ENCODE measurements at places on chromosomes 5 and 9.

GRCh38 chr9:108859459-108860114, 2.5 kb upstream of the ACTL7A start:
- no peak for DNase-seq

DNA sequence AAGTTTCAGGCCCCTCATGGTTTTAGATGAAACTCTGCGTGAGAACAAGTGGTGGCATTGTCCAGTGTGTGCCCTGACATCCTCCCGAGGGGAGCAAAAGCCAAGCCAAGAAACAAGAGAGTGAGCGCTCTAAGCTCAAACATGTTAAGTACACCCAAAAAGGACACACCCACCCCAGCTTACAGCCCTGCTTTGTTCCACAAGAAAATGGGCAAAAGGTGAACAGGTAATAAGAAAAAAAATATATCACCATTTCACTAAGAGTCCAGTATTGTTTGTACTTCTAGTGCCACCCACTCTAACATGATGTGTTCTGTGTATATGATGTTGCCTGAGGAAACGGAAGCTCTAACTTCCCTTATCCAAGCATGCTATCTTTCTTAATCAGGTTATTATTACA, 278.2 kb downstream of the SLIT3 start:
- DNase-seq = no peak

DNA sequence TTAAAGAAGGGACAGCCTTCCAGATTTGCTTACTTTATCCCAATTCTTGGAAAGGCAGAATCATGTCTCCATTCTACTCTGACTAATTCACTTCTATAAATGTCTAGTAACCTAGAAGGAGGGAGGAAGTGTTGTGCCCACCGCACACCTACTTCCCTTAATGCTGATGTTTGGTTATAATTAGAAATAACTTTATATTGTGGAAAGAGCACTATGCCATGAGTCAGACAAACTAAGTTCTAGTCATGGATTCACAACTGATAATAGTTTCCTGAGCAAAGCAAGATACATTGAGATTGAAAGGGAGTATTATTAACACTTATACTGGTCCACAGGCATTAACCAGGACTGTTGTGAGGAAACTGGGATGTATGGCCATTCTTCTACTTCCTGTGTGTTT, 345.9 kb upstream of the RPS23 start:
- DNase-seq = no peak

DNA sequence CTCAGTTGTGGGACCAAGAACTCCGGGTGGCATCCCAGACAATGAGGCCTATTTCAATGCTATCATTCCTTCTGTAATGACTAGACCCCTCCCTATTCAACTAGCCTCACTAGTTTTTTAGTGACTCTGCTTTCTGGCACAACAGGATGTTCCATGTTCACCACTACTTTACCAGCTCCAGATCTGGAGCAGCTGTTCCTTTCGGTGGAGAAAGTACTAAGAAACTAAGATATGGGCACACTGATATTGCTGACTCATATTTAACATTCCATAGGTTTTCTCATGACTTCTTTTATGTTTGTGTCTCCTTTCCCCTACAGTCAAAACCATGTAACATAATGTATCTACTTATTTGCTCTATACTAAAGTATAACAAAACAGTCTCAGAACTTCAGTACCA, 24.1 kb downstream of the IL33 start:
- no peak for DNase-seq

GRCh38 chr9:80946496-80947170, 742.7 kb downstream of the TLE1 start:
- DNase-seq = no peak

DNA sequence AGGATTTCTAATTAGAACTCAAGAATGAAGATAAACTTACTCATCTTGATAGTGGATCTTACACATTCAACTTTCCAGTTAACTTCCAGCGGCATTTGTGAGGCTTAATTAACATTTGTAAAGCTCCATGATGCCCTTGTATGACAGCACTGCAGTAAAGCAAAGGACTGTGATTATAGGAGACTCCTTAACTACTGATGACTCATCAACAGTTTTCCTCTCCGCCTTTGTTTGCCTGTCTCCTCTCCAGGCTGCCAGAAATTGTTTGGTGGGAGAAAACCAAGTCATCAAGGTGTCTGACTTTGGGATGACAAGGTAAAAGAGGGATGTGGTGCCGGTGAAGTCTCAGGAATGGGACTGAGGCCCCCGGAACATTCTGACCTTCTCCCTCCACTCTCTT, 20.4 kb upstream of the CYFIP2 start:
- no peak for DNase-seq

- DNase-seq = no peak
These were observed 7.2 kb upstream of the LMNB1 start for GRCh38 chr5:126769703-126770102.

DNA sequence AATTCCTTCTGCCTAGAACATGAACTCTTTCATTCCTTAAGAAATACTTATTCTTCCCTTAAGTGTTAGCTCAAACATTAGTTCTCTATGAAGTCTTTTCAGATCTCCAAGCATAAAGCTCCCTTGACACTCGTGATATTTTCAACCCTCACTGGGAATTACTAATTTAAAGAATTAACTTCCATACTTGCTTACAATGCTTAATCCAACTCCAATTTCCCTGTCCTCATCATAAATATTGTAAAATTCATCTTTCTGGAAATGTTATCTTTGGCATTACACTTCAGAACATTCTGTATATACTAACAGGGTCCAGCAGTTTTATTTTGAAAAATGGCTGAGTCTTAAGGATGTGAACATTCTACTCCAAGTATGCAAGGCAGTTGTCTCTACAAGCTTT, 7.2 kb downstream of the STARD4 start:
- DNase-seq = no peak

GRCh38 chr9:33908749-33909148, 91.8 kb downstream of the UBE2R2 start:
- no peak for DNase-seq

GRCh38 chr5:144009116-144009515, 161.3 kb downstream of the YIPF5 start:
- DNase-seq = no peak

- DNase-seq = no peak
These were observed 31.1 kb downstream of the DIRAS2 start for GRCh38 chr9:90611568-90611967.

DNA sequence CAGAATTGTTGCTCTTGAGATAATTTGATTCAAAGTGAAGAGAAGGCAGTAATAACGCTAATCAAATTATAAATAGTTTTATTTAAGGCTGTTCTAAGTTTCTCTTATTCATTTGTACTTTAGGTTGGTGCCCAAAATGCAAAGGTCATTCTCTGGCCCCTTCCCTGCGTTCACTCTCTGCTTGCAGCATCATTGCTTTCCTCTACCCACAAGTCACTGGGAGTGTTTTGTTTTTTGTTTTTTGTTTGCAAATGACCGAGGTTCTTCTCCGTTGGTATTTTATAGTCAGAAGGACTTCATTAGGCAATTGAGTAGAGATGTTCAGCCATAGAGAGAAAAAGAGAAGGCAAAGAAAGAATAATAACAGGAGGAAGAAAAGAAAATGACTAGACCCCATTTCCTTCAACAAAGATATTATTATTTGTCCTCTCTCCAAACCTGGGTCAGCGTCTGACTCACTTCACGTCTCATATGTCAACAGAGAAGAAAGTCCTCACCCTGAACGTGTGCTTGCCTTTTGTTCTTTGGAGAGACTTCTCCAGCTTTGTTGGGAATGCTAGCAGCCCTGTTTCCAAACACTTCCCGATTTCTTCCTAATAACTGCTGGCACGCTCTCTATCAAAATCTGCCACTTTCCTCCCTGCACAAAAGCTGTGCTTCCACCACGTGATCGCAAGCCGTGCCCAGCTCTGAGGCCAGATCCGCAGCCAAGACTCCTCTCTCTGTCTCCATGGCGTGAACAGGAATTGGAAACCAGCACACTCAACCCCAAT, 119.8 kb downstream of the EBF1 start:
- DNase-seq = no peak

DNA sequence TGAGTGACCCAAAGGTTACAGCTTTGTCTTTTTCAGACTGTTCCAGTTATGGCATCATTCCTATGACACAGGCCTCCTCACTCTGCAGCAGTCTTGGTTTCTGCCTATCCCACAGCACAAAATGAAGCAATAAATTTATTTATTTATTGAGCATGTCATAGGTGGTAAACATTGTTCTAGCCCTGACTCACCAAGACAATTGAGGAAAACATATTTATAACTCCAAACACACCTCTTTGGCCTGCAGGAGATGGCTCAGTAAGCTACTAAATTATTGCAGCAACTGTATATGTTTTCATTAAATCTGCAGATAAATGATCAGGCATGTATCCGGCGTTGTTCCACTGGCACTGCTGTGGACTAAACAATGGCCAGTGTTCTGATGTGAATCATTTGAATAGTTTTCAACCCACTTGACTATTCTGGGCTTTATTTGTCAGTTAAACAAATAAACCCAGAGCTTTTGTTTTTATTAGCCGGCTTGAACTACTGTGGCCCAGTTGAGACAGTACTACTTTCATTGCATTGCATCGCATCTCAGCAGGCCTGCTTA, 83.2 kb downstream of the FOXD1 start:
- no peak for DNase-seq

- no peak for DNase-seq
These were observed 20.9 kb downstream of the MORN5 start for GRCh38 chr9:122180633-122181032.

GRCh38 chr5:39235648-39236047, 16.3 kb upstream of the FYB1 start:
- DNase-seq = no peak

DNA sequence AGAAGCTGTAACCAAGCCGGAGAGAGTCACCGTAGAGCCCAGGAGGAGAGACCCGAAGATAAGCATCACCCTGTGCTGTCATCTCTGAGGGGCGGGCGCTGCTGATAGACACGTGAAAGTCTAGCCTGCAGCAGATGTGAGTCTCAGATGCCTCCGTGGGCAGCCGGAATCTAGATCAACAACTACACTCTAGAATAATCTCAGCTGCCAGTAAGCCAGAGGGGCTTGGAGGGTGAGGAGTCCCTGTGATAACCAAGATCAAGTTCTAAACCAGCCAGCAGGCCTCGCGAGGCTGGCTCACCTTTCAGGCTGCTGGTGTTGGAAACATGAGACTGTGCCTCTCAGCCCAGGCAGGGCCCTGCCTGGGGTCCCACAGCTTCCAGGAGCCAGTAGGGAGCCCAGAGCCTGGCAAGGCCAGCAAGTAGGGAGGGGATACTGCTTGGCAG, 54.1 kb downstream of the DAPK1 start:
- no peak for DNase-seq

- DNase-seq = no peak
These were observed 29.8 kb upstream of the PPARGC1B start for GRCh38 chr5:149700347-149700746.
